ENCODE measurements at places on chromosomes 7 and 10.

GRCh38 chr10:124648738-124649137, 95.4 kb downstream of the FAM53B start:
- DNase-seq, result no peak

DNA sequence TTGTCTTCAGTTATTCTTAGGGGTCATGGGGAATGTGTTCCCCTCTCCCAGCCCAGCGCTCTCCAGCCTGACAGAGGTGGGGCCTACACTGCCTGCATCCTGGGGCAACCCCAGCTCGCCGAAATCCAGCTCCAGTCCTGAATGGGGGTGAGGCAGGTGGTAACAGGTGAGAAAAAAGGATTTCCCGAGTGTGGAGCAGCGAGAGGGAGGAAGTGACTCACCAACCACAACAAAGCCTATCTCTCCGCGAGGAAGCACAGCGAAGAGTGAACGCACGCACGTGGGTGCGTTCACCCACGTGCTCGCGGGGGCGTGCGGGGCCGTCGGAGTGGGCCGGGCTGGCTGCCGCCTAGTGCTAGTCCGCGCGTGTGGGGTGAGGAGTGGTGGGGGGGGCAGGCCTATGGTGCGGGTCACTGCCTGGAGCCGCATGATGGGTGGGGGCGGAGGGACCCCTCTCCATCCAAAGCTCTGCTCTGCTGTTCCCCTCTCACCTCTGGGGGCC, 855 bp upstream of the PALD1 start:
- DNase-seq, result peak; percentile 51

DNA sequence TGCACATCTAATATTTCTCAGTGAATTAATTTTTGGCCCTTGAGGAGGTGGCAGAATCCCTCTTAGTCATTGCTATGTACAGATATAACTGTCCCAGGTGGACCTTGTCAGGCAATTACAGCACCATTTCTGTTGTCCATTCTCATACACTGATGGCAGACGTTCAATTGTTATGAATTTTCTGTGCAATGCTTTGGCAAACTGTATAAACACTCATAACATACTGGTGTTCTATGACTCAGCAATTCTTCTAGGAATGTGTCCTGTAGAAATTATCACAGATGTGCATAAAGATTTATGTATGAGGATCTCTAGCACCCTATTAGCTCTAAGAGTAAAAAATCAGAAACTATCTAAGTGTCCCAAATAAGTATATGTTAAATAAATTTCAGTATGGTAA, 80.8 kb downstream of the DNAJB9 start:
- DNase-seq, result no peak

- no peak for DNase-seq
These were observed 6.8 kb upstream of the GPR15LG start for GRCh38 chr10:84166620-84167288.

DNA sequence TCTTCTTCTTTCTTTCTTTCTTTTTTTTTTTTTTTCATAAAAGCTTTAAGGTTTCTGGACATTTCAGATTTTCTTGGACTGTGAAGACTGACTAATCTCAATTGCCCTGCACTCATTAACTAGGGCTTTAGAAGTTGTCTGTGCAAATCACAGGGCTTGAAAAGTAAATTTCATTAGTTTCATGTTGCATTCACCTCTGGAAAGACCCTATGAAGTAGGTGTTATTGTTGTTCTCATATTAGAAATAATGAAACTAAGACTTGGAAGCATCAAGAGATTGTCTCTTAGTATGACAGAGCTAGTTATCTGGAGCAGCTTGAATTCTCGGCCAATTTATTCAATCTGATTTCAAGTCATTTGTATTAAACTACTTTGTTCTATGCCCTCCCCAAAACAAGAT, 28.2 kb upstream of the SEMA3D start:
- DNase-seq, result no peak

DNA sequence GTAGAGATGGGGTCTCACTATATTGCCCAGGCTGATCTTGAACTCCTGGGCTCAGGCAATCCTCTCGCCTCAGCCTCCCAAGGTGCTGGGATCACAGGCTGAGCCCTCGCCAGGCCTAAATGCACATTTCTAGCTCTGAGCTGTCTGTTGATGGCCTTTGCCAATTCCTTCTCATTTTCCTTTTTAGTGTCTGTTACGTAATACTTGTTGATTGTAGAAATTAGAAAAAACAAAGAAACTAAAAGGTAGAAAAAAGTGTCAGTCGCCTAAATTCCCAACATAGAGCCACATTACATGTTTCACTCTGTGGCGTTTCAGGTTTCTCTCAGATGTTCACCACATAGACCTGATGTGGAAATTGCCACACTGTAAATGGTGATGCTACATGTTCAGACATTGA, 44.0 kb upstream of the RASGEF1A start:
- DNase-seq, result no peak

DNA sequence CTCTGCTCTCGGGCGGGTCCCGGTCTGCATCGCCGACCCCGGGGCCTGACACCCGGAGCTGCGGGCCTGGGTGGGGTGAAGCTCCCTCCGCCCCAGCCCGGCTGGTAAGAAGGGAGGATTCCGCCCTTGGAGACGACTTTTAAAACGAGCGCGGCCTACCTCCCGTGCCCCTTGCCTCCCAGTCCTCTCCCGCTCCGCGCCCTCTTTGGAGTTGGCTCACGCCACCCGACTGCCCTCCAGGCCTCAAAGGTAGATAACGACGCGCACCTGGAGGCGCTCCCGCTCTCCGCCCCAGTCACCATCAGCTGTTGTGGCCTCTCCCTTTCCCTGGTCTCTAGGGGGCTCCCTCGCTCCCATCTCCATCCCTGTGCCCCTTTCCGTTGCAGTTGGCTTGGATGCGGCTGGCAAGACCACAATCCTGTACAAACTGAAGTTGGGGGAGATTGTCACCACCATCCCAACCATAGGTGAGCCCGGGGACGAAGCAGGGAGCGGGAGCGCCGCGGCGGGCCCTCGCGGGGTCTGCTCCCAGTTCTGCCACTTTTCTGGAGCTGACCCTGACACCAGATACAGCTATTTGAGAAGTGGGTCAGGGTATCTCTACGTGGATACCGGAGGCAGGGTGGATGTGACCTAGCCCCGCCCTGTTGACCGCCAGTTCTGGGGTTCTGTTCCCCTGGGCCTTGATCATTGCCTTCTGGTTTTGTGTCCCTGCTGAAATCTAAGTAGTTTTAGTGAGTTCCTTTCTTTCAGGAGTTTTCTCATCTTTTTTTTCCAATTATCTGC, 679 bp downstream of the ARF5 start:
- peak; percentile 11 for DNase-seq

GRCh38 chr7:158449942-158450341, 137.7 kb downstream of the PTPRN2 start:
- DNase-seq, result no peak

DNA sequence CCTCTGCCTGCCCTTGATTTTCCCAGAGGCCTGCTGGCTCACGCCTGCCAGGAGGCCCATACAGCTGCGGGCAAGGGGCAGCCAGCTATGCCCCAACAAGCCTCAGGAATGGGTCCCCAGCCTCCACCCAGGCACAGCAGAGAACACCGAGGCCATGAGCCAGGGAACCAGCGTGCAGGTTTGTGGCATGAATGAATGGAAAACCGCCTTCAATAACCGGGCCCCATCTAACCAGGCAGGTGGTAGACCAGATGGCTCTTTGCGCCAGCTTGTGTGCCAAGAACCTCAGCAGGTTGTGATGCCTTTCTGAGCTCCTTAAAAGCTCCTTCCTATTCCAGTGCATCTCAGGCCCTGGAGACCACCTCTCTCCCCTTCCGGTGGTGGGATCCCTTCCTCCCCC, 50.2 kb downstream of the ELFN1 start:
- no peak for DNase-seq

DNA sequence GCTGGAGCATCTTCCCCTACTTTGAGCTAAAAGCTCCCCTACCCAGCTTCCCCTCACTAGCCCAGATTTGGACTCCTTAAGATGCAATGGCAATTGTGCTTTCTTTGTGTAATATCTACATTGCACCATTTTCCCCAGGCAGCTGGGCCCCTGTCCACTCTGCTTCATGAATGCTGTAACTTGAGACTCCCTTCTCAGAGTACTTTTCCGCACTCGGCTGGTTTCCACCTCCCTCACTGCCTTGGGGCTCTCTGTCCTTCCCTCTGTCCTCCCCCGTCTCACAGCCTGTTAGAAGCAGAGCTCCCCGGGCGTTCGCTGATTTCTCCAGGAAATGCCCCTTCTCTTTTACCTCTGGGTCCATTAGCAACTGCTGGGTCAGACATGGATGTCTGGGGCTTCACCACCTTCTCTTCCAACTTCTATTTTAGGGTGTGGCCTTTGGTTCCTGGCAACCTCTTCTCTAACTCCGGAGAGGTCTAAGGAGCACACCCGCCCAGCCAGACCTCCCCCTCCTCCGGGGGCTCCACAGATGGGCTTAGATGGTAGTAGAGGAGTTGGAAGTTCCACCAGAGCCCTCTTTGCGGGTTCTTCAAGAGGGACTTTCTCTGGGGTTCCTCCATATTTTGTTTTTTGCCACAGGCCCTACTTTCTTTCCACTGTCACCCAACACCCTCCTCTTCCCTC, 2.9 kb upstream of the TMEM72 start:
- DNase-seq, result no peak

DNA sequence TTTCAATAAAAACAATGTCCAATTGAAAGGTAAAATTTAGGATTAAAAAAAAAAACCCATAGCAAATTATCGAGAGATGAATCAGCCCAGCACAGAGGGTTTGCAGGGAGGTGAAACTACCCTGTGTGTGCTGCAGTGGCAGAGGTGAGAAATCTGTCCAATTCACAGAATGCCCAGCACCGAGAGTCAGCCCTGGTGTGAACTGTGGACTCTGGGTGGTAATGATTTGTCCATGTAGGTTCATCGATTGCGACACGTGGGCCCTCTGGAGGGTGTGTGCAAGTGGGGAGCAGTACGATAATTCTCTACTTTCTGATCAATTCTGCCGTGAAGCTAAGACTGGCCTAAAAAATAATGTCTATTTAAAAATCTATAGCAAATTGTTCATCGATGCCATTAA, 94.5 kb upstream of the PFKP start:
- no peak for DNase-seq

GRCh38 chr7:72336382-72336631, 75.8 kb downstream of the CALN1 start:
- no peak for DNase-seq

DNA sequence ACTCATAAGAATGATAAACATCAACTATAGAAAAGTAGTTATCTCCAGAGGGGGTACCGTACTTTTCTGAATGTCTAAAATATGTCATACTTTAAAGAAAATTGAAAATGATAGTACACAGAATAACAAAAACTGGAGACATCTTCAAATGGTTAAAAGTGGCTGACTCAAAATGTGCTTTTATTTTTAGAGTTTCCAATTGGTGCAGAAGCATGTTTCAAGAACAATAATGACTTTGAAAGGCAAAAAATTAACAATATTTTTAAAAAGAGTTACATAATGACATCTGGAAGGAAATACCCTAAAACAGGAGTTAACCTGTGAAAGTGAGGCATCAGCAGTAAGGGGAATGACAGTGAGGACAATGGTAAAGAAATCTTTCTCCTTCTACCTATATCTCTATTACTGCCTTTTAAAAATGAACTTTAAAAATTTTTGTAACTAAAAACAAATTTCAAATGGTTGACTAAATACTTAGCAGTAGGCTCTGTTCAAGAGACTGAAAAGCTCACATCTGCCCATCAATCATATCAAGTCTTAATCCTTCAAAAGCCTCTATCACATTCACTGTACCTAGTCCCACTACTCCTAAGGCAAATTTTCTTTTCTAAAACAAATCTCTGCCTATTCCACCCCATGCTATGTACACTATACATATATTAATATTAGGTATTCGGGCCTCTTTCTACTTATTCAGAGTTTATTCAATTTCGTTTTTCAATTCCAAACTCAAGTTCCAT, 3.0 kb downstream of the ASZ1 start:
- DNase-seq, result no peak

GRCh38 chr7:42414941-42415505, 178.0 kb upstream of the GLI3 start:
- DNase-seq, result no peak

- DNase-seq, result no peak
These were observed 263.7 kb downstream of the IPMK start for GRCh38 chr10:58003945-58004344.

DNA sequence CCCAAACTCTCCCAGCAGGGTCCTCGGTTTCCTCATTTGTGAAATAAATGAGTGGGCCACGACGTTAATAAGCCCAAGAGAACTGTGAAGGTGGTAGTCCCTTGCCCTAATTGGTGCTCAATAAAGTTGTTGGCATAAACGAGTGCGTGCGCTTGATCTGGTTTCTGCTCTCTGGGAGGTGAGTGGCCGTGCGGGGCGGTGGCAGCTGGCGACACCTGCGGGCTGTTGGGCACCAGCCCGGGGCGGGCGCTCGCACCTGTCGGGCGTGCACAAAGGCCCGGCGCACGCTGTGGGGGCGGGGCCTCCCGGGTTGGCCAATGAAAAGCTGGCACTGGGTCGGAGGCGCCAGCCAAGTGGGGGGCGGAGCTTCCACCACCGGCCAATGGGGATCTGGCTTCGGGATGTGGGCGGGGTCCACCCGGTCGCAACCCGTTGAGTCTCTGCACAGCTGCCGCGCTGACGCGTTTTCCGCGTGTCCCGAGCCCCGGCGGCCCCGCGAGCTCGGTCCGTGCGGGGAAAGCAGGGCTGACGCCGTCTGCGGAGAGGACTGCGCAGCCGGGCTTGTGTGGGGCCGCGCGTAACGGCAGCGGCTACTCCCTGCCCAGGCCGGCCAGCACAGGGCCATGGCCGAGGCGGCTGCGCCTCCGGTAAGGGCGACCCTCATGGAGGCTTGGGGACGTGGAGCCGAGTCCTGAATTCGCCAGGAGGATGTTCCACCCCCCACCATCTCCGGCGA, 23.0 kb downstream of the ZNF783 start:
- peak; percentile 96 for DNase-seq

- no peak for DNase-seq
These were observed 12.8 kb upstream of the KAT6B start for GRCh38 chr10:74813381-74814259.

DNA sequence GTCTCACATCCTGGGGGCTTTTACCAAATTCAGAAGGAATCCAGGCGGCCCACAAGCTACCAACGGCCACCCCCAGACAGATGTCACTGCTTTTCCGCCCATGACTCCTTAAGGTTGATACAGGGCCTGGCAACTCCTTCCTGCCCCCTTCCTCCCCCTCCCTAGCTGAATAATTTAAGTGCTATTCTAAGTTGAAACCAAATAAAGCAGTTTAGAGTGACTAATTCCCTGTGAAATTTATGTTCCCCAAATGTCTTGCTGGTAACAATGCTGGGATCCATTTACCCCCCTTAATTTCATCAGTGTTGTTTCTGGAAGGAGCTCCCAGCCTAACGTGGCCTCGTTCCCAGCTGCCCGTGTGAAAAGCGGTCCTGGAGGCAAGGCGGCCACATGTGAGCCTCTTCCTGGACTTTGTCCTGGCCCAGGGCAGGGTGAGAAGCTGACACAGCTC, 109.6 kb downstream of the TMEM130 start:
- no peak for DNase-seq

- DNase-seq, result no peak
These were observed 80.6 kb downstream of the ABCB5 start for GRCh38 chr7:20696002-20696605.

- no peak for DNase-seq
These were observed 33.9 kb downstream of the BNIP3 start for GRCh38 chr10:131947631-131948347.

DNA sequence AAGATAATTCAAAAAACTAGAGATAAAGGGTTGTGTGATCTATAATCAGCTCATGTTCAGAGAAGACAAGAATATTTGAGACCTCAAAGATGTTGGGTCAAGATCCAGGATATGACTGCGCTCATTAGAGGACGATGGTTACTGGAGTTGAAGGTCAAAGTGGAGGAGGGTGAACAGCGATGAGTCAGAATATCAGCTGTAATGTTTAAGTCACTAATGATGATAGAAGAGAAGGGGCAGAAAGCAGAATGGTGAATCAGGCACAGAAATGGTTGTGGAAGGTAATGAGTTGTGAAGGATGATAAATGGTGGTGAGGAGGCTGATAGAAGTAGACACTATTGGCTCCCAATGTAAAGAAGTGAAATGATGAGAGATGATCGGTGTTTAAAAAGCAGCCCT, 540.3 kb downstream of the INHBA start:
- no peak for DNase-seq

Data from activated CD8-positive, alpha-beta memory T cell treated with anti-CD3 and anti-CD28 coated beads for 1 hour (primary cell).